ENCODE measurements at places on chromosomes 2 and 18.

DNA sequence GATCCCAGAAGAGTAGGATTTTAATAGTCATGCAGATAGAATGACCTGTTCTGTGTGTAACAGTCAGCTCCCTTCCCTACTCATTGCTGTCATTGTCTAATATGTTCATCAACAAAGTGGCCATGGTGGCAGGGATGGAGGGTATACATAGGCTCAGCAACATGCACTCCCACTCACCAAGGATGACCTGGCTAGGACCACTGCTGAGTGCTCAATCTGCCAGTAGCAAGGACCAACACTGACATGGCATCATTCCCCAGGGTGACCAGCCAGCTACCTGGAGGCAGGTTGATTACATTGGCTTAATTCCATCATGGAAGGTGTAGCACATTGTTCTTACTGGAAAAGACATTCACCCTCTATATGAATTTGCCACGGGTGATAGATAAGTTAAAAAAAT is 401.7 kb upstream of the CELF4 start:
- no peak for DNase-seq

DNA sequence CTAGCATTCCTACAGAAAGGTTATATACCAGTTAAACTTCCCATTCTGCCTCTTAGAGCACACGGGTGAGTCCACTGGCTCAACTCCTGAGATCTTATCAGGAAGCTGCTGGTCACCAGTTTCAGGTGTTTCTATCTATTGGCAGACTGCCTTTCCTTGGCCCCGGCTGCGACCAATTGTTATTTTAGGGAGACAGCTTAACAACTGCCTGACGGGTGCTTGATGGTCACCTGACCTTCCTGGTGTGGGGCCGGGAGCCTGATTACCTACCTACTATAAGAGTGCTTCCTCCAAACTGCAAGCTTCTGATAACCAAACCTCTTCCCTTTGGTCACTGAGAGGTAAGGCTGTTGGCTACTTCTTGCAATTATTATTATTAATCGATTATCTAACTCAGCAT is 122.1 kb upstream of the XIRP2 start:
- no peak for DNase-seq

GRCh38 chr2:16767789-16768476 is 102.3 kb upstream of the CYRIA start:
- no peak for DNase-seq

- no peak for DNase-seq
These were observed 6.4 kb downstream of the IL1RL1 start for GRCh38 chr2:102317715-102318114.

GRCh38 chr2:208415897-208416296 is 9.3 kb downstream of the PTH2R start:
- DNase-seq, result no peak

GRCh38 chr2:172372436-172372835 is 55.0 kb upstream of the ITGA6 start:
- DNase-seq, result no peak

GRCh38 chr2:236572482-236572881 is 2.9 kb downstream of the ACKR3 start:
- DNase-seq, result no peak

GRCh38 chr18:46702471-46702870 is 45.5 kb upstream of the LOXHD1 start:
- DNase-seq, result no peak
